Daoy (cell line): ENCODE measurements at places on chromosomes 1 and 21. TPM values are rescaled to one million over a fixed set of nuclear protein-coding genes. Genes with fewer than 3 reads are reported as not detected.

- DNase-seq, result no peak
These were observed 193.3 kb downstream of the EIF4G3 start for GRCh38 chr1:20983297-20983889.

GRCh38 chr1:21939650-21940374, 2.7 kb upstream of the HSPG2 start:
- peak; percentile 97 for DNase-seq

The VHLL gene
- total RNA-seq, result not detected in 2 replicates

- DNase-seq, result no peak
These were observed 115.9 kb downstream of the HIVEP3 start for GRCh38 chr1:41802532-41803501.

The ZNF436 gene
- 9.4 and 12.9 TPM in 2 replicates for total RNA-seq
